Stimulated activated CD4-positive, alpha-beta T cell treated with anti-CD3 and anti-CD28 coated beads, Interleukin-2, amount 100 ng/mL, for 4 hours (primary cell): ENCODE measurements at places on chromosomes 12 and 14.

- no peak for DNase-seq
Observed at GRCh38 chr12:119807380-119807779, 69.7 kb downstream of the CIT start.

DNA sequence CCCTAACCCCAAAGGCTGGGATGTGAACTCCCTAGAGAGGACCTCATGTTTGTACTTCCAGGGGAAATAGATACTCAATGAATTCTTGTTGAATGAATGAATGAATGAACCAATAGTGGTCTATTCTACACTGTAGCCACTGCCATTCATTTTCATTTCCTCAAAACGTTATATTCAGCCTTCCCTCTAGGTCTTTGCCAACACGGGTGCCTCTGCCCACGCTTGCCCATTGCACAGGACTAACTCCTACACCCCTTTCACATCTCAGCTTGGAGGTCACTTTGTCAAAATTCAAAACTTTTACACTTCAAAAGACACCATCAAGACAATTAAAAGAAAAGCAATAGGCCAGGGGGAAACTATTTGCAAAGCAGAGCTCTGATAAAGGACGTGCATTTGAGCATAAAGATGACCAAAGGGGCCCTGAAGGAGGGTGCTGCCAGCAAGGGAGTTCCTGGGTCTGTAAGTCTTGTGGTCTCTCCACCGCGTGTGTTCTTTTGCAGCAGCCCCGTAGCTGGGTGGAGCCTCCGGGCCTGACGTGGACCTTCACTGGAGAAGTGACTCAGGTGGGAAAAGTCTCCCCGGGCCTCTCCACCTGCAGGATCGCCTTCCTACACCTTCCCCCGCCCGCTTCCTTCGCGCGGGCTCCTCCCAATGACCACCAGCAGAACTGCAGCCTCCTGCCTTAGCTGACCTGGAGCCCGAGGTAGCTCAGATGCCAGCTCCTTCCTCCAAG is 31.5 kb downstream of the TMEM63C start:
- no peak for DNase-seq

- no peak for DNase-seq
Observed at GRCh38 chr14:60644666-60645065, 4.6 kb downstream of the SIX1 start.

- no peak for DNase-seq
Observed at GRCh38 chr14:83883732-83884131, 1646.2 kb upstream of the FLRT2 start.

DNA sequence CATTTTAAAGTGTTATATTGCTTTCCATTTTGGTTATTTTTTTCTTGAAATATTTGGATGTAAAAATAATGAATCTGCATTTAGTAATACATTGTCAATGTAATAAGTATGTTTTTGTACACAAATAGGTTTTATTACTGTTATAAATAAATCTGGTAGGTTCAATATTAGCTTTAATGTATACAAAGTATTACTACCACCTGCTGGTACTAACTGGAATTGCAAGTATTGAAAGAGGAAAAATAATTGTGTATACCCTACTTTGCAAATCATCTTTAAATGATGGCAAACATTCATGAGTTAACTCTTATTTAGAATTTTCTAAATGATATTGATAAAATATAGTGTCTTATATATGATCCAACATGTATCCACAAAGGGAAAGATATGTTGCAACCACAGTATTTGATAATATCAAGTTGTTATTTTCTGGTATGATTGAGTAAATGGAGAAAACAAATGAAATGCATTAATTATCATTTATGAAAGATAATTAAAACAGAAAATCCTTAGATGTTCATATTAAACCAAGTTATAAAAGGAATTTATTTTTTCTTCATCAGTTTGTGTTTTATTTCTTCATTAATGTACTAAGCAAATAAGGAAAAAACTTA is 3.2 kb downstream of the OR4K2 start:
- DNase-seq: no peak

GRCh38 chr12:131565267-131566015 is 145.4 kb upstream of the SFSWAP start:
- DNase-seq: no peak

DNA sequence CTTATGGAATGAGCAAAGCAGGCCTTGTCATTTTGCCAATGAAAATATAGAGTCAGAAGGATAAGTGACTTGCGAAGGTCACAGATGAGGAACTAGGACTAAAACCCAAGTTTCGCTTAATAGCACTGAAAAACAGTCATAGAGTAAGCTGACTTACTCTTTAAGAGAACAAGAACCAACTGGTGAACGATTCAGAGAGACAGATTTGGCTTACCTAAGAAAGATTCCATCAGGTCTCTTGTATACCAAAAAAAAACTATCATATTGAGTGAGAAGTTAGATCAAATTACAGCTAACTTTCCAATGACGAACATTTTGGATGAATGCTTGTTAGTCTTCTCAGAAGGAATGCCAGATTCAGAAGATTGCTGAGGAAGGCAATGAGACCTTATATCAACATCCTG is 74.2 kb downstream of the ZFC3H1 start:
- no peak for DNase-seq

GRCh38 chr12:95318071-95318545 is 100.5 kb downstream of the VEZT start:
- DNase-seq: no peak
